ENCODE measurements at places on chromosomes 6 and 20.

- DNase-seq, result no peak
Observed at GRCh38 chr6:2593167-2593566, 157.6 kb downstream of the MYLK4 start.

DNA sequence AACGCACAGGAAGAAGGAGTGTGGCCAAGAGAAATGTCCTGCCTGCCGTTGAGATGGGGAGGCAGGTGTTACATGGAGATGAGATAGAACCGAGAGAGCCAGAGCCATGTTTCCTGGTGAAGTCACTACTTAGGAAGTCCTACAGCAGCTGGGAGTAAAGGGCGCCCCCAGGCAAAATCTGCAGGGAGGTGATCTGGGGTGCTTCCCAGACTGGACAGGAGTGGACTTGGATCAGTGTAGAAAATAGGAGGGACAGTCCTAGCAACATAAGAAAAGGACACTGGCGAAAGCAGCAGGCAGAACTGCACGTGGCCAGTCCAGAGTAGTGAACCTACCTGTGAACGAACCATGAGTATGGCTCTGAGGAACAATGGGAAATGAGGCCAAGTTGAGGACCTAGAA, 85.3 kb downstream of the CD164 start:
- DNase-seq, result no peak

DNA sequence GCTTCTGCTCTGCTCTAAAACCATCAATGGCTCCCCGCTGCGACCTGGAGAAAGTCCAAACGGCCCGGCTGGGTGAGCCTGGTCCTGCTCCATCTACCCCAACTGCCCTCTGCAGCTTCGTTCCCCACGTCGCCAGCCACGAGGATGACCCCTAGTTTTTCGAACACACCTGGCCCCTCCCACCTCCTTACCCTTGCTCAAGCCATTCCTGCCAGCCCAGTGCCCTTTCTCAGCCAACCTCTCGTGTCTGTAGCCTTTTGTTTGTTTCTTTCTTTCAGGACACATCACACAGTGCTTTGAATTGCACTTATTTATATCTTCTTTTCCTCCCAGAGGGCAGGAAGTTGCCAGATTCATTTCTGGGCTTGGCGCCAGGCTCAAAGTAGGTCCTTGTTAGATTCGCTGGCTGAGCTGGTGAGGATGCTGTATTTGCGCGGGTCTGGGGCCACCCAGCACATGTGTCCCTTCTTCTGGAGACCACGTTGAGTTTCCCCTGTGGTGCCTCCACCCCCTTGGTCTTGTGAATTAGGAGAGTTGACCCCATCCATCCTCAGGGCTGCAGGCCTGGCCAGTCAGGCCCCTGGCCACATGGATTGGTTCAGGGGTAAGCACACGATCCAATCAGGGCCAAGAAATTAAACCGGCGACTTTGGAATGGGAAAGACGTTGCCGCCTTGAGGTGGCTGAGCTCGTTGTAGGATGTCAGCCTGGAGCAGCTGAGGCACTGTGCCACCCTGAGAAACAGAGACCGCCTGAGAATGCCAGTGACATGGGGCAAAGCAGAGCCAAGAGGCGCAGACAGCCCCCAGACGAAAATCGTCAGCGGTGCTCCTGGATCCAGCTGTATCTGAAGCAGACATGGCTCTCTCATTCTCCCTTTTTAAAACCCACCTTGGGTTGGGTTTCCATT, 156.0 kb downstream of the CEBPB start:
- DNase-seq, result peak; percentile 24

- DNase-seq, result peak; percentile 51
Observed at GRCh38 chr6:137218473-137218916, 690 bp downstream of the IFNGR1 start.

DNA sequence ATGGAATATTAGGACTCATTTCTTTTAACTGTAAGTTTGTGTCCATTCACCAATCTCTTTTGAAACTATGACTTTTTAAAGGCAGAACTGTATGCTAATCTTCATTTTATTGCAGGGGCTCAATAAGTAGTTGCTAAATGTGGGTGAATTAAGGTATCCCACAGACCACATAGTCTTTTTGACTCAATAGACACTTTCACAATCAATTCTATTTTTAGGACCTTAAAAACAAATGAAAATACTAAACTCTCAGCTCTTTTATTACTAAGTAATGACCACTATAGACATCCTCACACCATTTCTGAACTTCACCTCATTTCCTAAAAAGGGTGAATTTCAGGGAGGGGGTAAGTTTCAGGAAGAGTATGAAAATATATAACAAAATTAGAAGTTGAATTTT, 106.8 kb upstream of the BEND6 start:
- DNase-seq, result no peak

DNA sequence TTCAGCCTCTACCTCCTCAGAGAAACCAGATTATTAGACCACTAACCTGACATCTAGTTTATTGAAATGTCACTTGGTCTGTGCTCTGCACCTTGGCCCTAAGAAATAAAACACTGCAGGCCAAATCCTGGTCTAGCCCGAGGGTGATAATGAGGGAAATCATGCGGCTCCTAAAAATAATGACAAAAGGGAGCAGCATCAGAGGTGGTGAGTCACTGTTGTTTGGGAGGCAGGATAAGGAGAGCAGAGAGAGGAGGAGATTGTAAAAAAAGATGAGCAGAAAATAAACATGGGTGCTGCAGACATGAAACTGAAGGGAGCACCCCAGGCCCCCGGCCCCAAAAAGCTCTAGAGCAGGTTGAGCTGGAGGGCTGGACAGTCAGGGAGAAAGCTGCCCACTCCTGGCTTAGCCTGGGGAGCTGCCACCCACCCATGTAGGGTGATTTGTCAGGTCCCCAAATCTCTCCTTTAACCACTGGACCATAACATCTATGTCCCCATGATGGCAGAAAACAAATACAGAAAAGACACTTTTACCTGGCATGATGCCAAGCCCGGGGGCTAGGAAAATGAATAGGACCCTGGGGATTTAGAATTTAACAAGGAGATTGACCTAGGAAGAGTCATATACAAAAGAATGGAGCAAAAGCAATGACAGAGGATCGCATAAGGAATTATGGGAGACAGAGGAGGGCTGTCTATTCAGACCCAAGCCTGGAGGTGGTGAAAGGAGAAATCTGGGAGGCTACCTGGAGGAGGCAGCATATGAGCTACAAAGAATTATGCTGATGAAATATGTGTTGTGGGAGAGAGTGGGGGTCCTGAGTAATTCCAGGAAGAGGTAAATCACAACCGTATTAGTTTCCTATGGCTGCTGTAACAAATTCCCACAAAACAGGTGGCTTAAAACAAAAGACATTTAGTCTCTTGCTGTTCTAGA, 103.7 kb downstream of the SNAP25 start:
- DNase-seq, result no peak

DNA sequence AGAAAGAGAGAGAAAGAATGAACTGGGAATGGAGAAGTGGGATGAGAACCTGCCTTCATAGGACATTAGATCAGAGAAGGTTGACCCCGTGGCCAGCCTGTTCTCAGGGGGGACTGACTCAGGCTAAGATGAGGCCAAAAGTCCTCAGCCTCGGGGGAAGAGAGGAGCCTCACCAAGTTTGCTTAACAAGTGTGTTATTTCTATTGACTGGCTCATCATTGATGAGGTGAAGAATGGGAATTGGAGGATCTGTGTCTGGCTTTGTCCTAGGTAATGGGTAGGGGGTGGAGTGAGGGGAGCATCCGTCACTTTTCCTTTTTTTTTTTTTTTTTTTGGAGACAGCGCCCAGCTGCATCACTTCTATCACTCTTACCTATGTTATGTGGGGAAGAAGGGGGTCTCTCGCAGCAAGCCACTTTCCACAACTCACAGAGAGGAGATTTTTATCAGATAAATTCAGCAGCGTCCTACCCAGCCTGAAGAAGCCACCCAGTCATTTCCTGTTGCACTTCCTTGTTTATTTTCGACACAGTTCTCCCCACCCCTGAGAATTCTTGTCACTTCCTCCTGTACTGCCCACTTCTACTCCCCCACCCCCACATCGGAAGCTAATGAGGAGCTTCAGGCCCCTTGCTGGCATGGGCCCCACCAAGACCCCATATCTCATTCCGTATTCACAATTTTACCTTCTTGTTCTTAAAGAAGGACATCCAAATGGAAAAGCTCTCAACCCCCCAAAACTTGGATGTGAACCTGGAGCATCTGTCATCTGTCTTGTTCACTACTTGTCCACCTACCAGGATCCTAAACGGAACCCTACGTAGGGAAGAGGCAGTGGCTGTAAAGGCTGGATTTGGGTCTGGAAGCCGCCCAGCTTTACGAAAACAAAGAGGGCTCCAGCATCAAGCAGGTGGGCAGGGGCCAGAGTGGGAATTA, 2.8 kb upstream of the RNASET2 start:
- peak; percentile 60 for DNase-seq

DNA sequence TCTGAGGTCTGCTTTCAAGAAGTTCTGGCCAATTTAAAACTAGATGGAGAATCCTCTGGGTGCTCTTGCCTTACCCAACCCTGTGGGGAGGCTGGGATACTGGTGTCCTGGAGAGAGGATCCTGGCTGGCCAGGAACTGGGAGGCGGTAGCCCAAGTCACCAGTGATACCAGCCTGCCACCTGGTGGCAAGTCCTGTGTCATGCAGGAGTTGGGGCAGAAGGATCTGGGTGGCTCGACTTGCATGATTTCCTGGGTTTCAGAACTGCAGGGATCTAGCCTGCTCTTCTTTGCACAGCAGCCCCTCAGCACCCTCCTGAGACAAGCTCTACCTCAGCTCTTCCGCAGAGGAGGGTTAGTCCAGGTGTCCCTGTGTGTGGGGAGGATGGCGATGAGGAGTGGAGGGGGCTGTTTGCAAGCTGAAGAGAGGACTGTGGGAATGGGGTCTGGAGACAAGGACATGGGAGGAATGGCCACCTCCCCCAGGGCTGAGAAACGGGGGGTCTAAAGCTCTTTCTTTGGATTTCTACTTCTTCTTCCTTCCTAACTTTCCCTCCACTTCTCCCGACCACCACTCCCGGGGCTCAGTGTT, 4.2 kb downstream of the KCNK17 start:
- DNase-seq, result peak; percentile 73

DNA sequence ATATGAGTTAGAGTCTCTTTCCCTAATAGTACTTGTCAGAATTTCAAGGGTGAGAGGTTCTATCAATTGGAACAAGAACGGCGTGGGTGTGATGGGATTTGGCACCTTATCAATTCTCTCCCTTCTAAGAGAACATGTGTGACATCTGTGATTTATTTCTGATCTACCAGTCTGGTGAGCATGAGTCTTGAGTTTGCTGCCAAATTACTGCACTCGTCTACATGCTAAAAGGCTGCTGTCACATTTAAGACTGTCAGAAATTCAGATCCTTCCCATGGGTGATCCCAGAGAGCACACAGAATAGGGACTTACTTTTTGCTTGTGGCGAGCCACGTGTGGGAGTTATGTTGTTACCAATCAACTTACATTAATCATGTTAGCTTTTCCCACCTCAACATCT, 370.2 kb upstream of the SASH1 start:
- no peak for DNase-seq

GRCh38 chr20:49045440-49046086, 549 bp upstream of the CSE1L start:
- DNase-seq, result peak; percentile 44
